ENCODE measurements at places on chromosomes 2 and 18.

DNA sequence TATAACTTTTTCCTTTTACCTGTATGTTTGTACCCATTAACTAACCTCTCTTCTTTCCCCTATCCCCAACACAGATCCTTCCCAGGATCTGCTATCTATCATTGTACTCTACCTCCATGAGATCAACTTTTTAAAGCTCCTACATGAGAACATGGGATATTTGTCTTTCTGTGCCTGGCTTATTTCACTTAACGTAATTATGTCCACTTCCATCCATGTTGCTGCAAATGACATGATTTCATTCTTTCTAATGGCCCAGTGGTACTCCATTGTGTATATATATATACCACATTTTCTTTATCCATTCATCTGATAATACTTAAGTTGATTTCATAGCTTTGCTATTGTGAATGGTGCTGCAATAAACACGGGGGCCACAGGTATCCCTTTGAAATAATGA lies 135.9 kb upstream of the THUMPD2 start:
- no peak for DNase-seq

GRCh38 chr18:77108001-77108692 lies 24.4 kb downstream of the MBP start:
- DNase-seq = peak; percentile 79

- DNase-seq = peak; percentile 79
Measured at GRCh38 chr18:21112140-21112473, 494 bp upstream of the ROCK1 start.

GRCh38 chr18:36513556-36513955 lies 216.0 kb downstream of the FHOD3 start:
- no peak for DNase-seq

GRCh38 chr2:108229875-108230274 lies 9.9 kb upstream of the SULT1C3 start:
- DNase-seq = no peak

- peak; percentile 48 for DNase-seq
Measured at GRCh38 chr2:203928849-203929248, 7.7 kb upstream of the ICOS start.

DNA sequence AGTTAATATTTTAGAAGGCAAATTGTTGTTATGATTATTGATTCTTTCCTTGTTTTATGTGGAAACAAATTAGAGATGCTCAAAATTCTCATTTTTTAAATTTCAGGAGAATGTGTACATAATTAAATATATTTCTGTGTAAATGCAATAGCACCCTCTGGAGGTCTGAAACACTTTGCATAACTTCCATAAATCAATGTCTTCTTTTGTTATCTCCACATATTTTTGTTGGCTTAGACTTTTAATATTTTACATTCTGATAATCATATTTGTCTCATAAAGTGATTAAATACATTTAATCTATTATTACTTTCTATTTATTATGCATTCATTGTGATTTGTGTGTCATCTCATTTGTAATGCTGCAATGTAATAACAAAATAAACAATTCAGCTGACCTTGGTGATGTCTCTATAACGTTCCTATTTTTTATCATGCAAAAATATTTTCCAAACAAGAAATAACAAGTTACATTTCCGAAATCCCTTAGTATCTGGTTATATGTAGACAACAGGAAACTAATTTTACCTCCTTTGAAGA lies 201.8 kb upstream of the GALNT5 start:
- DNase-seq = peak; percentile 24

- DNase-seq = no peak
Measured at GRCh38 chr2:8545695-8546611, 135.9 kb upstream of the ID2 start.
